Cortex of kidney (tissue), 1 donor: ENCODE measurements at places on chromosomes 5 and 9.

- DNase-seq = no peak
Measured at GRCh38 chr5:146799231-146799630, 79.3 kb downstream of the PPP2R2B start.

DNA sequence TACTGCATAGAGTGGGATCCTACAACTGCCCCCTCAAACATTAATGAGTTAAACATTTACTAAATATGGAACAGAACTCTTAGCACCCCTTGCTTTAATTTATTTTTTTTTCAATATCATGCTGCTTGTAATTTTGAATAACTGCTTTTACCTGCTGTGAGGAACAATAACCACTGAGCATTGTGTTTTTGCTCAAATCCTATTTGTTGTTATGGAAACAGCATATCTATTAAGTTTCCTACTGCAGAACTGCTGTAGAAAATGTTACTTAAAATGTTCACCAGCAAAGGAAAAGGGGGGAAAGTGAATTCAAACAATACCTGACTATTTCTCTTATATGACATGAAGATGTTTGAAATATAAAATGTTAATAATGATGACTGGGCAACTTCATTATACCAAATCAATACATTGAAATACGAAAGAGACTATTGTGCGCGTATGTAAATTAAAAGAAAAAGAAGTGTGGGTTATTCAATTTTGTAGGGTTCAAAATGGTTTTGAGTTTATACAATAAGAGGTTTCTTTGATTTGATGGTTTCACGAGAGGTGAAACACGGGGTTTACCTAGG is 1043.8 kb upstream of the NUDT12 start:
- DNase-seq = no peak

GRCh38 chr5:96896806-96897205 is 20.5 kb downstream of the ERAP2 start:
- no peak for DNase-seq

DNA sequence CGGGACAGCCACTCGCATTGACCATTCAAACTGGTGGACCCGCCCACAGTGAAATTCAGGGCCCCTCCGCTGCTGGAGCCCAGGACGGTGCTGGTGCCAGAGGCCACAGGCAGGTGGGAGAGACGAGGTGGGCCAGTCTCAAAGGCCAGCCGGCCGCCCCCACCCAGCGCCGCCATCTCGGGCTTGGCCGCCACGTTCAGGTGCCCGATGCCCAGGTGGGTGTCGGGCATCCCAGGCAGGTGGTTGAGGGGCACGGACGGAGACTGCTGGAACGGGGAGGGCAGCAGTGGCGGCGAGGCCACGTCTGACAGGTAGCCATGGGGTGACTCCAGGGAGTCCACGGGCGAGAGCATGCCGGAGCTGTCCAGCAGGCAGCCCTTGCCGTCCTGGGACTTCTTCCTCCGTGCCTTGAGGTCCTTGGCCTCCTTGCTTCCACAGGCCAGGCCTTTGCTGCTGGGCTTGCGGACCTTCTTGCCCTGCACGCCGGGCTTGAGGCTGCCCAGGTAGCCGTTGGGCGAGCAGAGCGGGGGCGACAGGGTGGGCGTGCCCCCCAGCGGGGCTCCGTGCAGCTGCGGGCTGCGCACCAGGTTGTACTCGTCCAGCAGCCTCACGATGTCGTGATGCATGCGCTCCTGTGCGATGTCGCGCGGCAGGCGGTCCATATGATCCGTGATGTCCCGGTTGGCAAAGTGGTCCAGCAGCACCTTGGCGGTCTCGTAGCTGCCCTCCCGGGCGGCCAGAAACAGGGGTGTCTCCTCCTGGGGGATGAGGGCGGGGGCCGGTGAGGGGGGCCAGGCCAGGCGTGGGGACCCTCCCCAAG is 14.2 kb upstream of the SEC16A start:
- no peak for DNase-seq

DNA sequence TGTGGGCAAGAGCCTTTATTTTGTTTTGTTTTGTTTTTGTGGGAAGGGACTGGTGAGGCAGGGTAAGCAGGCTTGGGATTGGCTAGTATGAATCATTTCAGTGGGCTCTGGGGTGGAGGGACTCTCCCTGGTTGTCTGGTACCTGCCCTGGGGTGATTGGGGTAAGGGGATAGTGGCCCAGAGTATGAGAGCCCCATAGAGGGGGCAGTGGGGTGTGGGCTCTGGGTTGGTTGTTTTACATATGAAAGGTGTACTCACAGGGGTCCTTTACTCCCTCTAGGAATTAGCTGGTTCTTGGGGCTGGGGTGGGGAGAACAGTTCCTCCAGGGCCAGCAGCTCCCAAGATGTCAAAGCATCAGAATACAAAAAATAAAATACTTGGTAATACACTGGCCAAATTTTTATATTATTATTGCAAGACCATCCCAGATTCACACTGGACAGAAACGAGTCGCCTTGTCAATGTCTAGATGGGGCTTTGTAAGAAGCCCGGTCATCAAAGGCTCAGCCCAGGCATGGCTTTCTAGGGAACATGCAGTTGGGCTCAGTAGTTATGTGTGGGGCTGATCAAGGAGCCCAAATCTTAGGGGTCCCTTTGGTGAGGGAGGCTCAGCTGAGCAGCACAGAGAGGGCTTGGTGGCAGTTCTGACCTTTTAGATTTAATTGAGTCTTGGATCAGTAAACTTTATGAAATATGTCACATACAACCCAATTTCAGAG is 190.5 kb downstream of the NXNL2 start:
- no peak for DNase-seq

DNA sequence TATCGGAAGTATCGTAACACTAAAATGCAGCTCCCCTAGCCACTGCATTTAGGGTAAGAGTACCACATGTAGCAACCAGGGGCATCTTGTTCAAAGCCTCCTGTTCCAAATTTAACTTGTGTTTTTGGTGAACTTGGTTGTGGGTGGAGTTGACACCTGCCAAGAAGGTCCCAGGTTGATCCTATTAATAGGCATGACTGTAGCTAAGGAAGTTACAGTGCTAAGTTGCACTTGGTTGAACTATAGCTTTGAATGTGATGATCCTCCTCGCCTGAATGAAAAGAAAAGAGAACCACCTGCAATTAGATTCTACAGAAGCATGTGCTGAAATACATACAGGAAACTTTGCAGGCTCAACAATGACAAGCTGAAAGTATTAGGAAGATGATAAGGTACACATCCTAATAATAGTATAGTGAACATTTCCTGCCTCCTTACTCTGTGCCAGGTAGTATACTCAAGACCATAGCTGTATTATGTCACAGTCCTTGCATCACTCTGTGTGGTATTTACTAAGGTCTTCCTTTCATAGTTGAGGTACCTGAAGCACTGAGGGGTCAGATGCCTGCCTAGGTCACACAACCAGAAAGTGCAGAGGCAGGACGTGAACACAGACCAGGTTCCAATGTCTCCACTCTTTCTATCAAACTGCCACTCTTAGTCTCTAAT is 64.5 kb upstream of the PIP5K1B start:
- no peak for DNase-seq

- no peak for DNase-seq
Measured at GRCh38 chr9:2109069-2109650, 94.0 kb downstream of the SMARCA2 start.

DNA sequence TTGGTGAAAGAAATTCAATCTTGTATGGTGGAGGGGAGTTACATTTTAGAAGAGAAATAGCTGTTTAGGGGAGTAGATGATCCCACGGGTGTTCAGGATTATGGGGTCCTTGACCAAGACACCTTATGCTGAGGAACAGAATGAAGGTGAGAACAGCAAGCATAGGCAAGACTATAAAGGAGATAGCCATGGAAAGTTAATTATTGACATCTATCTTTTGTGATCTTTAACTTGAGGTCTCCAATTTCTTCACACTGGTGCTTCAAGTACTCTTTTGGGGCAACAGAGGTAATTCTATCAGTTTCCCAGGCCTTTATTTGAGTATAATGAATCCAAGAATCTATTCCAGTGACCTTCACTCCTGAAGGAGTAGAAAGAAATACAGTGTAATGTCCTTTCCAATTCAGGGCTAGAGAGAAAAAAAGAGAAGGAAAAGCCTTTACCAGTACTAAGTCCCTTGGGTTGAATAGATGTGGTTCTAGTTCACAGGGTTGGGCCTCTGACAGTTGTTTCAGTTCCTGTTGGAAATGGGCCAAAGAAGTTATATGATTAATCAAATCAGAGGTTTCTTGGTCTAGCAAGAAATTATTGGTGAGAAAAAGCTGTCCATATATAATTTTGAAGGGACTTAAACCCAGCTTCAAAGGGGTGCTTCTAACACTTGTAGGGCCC is 2104.1 kb upstream of the ACO1 start:
- DNase-seq = no peak

GRCh38 chr5:150214289-150214688 is 24.4 kb downstream of the SLC6A7 start:
- no peak for DNase-seq

DNA sequence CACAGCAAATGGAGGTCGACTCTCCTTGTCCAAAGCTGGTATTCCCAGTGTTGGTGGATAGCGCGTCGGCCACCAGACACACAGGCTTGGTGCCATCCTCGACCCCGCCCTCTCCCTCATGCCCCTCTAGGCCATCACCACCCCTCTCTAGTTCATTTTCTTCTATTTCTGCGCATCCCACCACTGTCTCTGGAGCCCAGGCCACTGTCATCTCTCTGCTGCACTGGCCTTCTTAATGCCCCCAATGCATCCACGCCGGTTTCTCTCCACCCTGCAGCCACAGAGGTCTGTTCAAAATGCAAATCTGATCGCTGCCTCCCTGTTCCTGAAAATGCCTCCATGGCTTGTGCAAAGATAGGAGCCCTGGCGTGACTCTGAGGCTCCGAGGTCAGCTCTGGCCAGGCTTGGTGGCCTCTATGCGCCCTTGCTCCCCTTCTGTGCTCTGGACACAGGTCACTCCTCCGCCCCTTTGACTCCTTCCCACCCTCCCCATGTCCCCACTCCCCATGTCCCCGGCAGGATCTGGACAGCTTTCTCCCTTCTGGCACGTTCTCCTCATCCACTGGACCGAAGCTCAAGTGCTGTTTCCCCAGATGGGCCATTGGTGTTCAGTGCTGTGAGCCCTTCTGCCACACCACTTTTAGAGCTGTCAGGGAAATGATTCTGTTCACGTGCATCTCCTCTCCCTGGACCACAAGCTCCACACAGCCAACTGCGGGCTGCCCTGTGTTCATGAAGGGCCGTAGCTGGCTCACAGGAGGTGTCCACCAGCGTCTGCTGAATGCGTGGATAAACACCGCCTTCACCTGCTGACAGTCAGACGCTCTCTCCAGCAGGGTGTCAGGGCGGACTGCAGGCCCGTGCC is 59.5 kb upstream of the RNF130 start:
- no peak for DNase-seq

- no peak for DNase-seq
Measured at GRCh38 chr5:11851965-11852716, 52.1 kb downstream of the CTNND2 start.

DNA sequence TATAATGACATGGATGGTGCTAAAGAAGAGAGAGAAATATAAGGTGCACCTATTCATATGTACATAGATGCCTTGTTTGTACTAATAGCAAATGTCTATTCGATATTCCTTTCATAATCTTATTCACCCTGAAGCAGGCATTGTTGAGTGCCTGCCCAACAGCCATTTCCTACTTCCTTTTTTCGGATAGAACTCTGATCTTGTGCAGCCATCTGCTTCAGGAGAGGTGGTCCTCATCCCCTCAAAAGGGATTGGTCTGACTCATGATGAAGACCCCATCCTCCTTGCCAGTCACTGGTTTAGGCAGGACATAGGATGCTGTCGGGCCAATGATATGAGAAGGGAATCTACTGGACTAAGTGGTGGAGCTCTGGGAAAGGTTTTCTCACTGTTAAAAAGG is 8.4 kb upstream of the RANBP3L start:
- no peak for DNase-seq

- no peak for DNase-seq
Measured at GRCh38 chr5:136026636-136027035, 2.2 kb upstream of the TGFBI start.

GRCh38 chr5:79488058-79488457 is 25.9 kb downstream of the HOMER1 start:
- no peak for DNase-seq

DNA sequence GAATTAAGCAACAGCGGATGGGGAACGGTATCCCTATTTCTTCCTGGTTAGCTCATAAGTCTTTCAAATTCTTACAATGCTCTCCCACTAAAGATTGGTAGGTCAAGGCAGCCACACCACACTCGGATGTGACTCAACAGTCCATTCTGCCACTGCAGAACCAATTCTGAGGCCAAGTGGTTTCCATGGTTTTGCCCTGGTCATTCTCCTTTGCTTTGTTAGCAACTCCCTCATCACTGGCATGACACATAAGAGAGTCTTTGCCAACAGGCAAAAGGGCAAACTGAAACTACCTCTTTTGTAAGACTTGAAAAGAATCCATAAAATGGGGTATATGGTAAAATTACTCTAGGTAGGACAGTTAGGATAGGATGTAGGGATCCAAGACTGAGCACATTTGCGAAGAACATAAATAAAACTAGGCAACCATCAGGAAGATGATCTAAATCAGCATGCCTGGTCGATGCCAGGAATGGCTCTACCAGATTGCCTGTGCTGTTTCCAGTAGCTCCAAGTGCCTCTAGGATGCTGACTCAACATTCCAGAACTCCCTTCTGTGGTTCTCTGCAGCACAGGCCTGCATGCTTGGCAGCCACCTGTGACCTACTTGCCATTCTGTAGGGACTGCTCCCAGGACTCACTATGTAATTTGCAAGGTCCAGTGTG is 105.4 kb downstream of the DCP2 start:
- no peak for DNase-seq

DNA sequence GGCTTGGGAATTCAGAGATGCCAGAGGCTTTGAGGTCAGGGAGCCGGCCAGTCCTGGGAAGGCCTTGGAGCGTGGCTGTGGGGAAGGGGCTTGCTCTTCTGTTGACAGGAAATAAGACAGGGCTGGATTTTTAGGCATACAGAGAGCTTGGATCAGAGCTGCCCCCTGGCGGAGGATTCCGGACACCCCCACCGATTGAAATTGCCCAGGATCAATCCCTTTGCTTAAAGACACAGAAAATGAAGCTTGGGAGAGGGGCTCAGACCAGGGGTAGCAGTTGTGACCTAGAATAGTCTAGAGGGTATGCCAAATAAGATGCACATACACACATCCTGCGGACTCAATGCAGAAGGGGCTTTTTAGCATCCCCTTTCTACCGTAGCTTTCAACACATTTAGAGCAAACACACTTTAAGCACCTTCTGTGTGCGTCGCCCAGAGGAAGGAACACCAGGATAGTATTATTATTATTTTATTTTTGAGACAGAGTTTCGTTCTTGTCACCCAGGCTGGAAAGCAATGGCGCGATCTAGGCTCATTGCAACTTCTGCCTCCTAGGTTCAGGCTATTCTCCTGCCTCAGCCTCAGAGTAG is 1.7 kb upstream of the NTMT1 start:
- no peak for DNase-seq

GRCh38 chr9:18397076-18397475 is 76.9 kb upstream of the ADAMTSL1 start:
- no peak for DNase-seq

GRCh38 chr5:72147569-72147968 is 40.3 kb downstream of the MAP1B start:
- no peak for DNase-seq
